Stimulated activated CD4-positive, alpha-beta T cell treated with anti-CD3 and anti-CD28 coated beads, Interleukin-15, amount 100 ng/mL, for 48 hours (primary cell): ENCODE measurements at places on chromosomes 4 and X.
A peak's percentile ranks its signal among the peaks of the same experiment; 100 is the strongest.

DNA sequence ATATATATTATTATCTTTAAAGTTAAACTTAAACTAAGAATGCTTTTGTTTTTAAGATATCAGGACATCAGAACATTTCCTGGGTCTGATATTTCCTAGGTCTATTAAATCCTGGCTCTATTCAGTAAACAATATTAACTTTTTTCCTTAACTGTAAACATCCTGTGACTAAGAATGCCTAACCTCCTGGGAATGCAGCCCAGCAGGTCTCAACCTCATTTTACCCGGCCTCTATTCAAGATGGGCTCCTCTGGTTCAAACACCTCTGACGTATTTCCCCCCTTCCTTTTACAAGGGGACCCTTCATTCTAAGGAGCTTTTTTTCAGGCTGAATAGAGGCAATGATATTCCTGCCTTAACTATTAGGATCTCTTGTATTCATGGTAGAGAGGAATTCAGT is 35.8 kb upstream of the DYNLT3 start:
- DNase-seq, result no peak

GRCh38 chrX:63424063-63424462 is 72.9 kb upstream of the SPIN4 start:
- no peak for DNase-seq

GRCh38 chrX:153627675-153628111 is 19.3 kb upstream of the DUSP9 start:
- DNase-seq, result no peak

DNA sequence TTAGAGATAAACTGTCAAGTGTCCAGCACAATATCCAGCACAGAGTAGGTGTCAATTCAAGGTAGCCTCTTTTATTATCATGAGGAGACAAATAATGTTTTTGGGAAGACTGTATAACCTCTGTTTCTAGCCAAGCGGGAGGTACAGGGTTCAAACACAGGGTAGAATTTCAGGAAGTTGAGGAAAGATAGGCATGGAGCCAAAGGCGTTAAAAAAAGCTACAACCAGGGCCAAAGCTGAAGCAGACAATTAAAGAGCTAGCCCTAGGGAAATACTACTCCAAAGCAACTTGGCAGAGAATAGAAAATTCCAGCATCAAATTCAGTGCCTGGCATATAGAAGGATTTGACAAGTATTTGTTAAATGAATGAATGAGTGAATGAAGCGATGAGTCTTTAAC is 40.0 kb upstream of the CASK start:
- no peak for DNase-seq

DNA sequence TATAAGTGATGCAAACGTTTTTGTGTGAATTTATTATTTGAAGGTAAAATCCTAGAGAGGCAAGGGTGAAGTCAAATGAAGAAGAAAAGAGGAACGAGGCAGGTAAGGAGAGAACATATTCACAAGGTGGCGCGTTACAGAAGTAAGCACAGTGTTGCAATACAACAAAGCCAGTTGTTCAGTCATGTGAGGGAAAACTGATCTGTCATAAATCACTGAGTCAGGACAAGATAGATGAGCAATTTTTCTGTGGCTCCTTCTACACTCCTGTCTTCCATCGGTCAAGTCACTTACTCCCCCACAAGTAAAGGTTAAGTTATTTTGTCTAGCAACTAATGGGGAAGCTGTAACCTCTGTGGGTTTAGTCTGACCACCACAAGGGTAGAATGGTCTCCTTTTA is 203.0 kb upstream of the GK2 start:
- DNase-seq, result no peak

- DNase-seq, result no peak
Measured at GRCh38 chr4:125666635-125667034, 351.9 kb downstream of the FAT4 start.

GRCh38 chr4:160423879-160424451 is 1321.1 kb downstream of the RAPGEF2 start:
- DNase-seq, result no peak

DNA sequence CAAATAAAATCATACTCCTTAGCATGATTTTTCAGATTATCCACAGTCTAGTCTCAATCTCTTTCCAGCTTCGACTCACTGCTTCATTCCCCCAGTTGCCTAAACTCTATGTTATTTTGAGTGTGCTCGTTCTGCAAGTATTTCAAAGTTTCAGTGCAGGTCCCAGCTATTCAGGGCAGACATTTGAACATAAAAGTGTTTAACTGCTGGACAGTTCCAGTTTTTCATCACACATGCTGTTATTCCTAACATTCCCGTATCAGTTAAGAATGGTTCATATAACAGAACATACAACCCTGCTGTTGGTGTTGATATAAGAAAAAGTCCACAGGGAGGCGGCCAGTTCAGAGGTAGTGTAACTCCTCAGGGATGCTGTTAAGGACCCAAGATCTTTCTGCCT is 113.3 kb downstream of the SLIT2 start:
- no peak for DNase-seq

GRCh38 chr4:70277121-70277520 is 34.7 kb downstream of the CSN3 start:
- no peak for DNase-seq

GRCh38 chrX:132037479-132037993 is 14.4 kb downstream of the STK26 start:
- no peak for DNase-seq

- no peak for DNase-seq
Measured at GRCh38 chr4:152531479-152531878, 4.4 kb downstream of the FBXW7 start.

GRCh38 chrX:151973851-151974335 is 583 bp downstream of the GABRE start:
- DNase-seq, result no peak

DNA sequence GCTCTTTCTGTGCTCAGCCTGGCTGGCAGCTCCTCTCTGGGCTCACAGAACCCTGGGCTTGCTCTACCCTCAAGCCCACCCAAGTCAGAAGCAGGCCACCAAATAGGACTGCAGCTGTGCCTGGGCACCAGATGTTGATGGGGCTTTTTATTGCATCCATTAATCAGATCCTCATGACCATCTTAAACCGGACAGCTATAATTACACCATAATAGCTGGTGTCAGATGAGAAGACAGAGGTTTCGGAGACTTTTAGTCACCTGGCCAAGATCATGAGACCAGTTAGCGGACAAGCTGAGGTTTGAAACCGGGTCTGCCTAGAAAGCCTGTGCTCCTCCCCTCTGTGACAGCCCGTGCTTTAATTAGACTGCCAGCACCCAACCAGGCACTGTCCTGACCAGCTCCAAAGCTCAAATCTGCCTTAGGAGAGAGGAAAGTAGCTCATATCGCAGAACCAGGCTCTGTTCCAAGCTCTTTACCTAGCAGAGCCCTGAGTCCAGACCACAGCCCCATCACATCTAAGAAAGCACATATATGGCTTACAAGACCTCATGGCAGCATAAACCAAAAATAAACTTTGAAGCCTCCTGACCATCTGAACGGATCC is 88.9 kb downstream of the JAKMIP1 start:
- no peak for DNase-seq

- DNase-seq, result peak; percentile 23
Measured at GRCh38 chr4:81652069-81652478, 180.4 kb upstream of the RASGEF1B start.

DNA sequence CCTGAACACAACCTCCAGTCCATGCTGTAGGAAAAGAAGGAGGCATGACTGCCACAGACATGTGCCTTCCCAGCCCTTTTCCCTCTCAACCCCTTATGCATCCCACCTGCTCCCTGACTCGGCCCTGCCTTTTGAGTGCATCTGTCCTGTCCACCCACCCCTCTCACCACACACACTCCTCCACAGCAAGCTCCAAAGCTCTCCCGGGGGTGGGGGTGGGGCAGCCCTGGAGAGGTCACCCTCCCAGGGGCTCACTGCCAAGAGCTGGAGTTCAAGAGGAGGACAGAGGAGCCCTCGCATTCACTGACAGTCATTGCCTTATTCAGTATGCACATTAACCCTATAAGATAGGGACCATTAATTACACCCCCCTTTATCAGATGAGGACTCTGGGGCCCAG is 46.6 kb upstream of the MAMLD1 start:
- DNase-seq, result no peak

DNA sequence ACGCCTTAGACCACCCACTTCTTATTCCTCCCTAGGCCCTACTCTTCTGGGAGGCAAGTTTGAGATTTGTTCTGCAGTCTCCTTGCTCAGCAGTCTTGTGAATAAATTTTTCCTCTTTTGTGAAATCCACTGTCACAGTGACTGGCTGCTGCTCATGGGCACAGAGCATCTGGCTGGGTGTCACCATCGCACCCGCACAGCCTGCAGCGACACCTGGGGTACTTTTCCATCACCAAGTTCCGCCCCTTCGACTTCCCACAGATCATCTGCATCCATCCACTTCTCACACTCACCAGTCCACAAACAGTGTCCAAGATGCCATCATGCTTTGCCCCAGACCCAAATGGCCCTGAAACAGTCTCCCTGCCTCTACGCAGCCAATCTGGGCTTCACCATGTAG is 36.4 kb upstream of the AFAP1 start:
- no peak for DNase-seq

GRCh38 chr4:4395849-4396627 is 9.1 kb downstream of the NSG1 start:
- DNase-seq, result no peak

GRCh38 chr4:40586729-40587128 is 42.9 kb downstream of the RBM47 start:
- DNase-seq, result no peak

DNA sequence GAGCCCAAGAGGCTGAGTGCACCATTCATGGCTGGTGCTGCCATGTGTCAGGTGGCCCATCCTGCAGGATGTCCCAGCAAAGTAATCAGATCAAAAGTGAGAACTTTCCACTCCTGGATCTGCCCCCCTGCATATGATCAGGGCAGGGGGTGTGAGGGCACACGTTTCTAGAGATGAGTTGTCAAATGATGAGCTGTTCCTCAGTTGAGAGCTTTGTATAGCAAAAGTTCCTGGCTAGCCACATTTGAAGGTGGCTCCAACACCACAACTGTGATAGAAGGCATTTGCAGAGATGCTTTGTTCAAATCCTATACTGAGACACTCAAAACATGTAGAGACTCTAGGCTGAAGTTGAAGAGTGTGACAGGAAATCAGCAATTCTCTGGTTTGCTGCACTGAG is 501.8 kb downstream of the BCOR start:
- no peak for DNase-seq
